Stimulated activated CD4-positive, alpha-beta T cell treated with anti-CD3 and anti-CD28 coated beads, Interleukin-1b, Interleukin-23, amount 100 ng/mL, for 1 hour (primary cell): ENCODE measurements at places on chromosomes 2 and 18.

DNA sequence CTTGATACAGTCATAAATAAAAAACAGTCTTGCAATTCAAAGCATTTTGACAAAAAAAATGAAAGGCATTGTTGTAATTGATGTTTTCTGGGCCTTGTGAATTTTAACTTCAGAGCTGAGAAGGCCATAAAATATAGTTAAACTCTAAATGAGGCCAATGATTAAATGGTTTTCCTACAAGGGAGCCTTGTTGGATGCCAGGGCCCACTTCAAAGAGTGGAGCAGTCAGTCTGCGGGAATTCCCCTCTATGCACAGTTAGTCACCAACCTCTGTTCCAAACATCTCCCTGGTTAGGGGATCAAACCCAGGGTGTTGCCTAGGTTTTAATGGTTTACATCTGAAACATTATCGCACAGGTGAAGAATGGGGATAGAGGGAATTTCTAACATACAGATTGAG is 143.4 kb downstream of the NCKAP5 start:
- DNase-seq: no peak

DNA sequence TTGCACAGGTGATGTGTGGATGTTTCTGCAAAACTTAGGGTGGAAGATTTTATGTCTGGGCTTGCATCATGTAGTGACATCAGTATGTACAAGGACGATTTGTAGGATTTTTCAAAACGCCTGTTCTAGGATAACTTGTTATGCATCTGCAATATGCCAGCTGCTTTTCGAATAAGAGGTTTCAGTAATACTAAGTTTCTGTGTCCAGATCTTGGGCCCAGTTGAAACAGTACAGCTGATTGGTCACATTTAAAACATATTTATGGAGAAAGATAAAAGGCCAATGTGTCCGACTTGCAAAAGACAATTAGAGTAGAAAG is 1.2 kb downstream of the PTPN4 start:
- DNase-seq: no peak

- DNase-seq: peak; percentile 9
These were observed 56.8 kb downstream of the SRD5A2 start for GRCh38 chr2:31523871-31524492.

DNA sequence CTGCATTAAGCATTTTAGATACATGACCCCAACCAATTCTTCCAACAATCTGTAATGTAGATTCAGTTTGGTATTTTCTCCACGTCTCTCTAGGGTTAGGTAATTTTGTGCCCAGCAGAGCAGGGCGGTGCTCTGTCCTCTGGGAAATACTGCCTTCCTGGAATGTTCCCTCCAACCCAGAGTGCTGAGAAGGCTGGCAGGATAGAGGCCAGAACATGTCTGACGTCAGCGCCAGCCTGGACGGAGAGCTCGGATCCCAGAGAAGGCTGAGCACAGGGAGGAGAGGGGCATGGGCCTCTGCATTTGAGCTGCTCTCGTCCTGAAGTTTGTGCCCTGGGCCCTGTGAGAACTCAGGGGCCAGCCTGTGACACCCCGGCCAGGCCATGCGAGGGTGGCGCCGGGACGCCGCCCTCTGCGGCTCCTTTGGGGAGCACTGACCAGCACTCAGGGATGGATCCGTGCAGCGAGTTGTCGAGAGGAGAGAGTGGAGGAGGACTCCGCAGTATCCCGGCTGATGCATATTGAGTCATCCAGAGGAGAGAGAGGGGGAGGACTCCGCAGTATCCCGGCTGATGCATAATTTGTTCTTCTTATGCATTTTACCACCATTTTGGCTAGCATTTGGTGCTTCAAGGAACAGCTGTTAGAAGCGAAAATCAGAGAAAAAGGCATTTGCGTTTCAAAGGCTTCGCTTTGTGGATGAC is 80.0 kb upstream of the PXDN start:
- DNase-seq: no peak

- DNase-seq: no peak
These were observed 61.8 kb upstream of the YWHAQ start for GRCh38 chr2:9692456-9693195.

DNA sequence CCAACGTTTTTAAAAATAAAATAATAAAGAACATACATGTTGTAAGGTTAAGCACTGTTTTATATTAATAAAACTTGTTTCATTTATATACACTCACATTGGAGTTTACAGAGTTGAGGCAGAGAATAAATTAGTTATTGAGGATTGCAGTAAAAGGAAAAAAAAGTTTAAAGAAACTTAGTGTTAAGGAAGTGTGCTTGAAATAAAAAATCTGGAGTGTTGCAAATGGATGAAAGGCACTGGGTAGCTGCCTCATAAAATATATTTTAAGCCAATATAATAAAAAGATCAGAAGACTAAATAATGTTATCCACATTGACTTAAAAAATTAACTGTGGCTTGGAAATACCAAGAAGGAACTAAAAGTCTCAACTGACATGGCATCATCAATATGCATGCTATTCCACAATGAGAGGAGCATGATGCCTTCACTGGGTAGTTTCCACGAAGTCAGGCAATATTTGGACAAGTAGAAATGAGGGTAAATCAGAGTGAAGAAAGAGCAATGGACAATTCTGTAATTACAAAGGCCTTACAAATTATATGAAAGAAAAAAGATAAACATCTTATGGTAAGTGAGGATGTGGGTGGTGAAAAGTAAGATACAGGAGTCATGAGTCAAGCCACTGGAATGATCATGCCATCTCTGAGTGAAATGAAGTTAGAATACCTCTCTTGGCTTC is 2.5 kb downstream of the GALNT3 start:
- DNase-seq: no peak

DNA sequence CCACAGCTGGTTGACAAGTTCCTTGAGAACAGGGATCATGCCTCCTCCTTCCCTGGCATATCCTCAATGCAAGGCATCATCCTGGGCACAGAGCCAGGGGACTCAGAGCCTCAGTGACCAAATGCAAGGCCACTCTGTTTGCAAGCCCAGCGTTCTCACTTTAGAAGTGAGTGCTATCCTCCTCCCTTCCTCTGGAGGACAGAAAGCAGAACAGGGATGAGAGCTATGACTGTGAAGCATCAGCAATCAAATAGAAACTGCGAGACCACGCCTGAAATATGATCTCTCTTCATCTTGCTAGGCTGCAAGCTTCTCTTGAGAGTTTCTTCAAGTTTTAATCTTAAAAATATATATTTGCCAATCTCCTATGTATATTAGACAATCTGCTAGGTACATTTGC is 119.8 kb downstream of the LRATD1 start:
- no peak for DNase-seq

DNA sequence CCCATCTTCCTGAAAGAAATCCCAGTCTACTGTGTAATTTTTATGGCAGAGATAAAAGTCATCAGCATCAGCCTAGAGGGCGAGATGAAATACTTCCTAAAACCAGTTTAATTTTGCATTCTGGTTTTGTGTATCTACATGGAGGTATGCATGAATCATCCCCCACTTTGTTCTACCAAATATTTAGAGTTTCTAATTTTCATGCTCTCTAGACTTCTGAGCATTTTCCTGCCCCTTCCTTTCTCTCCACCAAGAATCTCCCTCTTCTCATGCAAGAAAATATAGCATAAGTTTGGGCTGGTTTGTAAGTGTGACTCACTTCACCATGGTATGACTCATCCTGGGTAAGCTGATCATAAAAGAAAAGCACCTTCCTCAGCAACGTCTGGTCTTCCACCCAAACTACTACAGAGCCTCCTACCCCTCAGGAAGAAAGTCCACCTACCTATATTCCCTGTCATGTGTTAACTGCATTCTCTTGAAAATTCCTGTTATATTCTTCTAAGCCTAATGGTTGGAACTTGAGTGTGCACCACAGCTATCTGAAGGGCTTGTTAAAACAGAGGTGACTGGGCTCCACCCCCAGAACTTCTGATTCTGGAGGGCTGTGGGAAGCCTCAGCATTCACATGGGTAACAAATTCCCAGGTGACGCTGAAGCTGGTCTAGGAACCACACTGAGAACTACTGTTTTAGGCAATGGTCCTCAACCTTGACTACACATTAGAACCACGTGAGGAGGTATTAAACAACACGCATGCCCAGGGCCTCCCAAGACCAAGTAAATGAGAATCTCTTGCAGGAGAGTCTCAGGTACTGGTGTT is 37.4 kb upstream of the RAPGEF4 start:
- no peak for DNase-seq

GRCh38 chr2:215791481-215791937 is 221.8 kb downstream of the MREG start:
- no peak for DNase-seq

DNA sequence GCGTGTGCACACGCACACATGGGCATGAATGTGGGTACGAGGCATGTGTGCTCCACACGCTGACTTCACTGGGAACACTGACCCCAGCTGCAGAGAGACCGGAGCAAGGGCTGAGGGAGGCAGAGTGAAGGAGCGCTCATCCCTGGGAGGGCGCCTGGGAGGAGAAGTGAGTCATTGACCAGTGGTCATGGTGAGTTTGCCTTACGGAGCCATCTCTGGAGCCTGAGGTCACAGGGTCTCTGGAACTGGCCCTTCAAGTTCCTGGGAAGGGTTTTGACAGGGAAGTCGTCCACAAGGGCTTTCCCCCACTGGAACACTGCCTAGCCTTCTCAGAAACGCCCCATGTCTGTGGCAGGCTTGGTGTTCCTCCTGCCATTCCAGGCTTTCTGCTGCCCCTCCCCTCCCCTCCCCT is 14.3 kb upstream of the TMEM185B start:
- no peak for DNase-seq

DNA sequence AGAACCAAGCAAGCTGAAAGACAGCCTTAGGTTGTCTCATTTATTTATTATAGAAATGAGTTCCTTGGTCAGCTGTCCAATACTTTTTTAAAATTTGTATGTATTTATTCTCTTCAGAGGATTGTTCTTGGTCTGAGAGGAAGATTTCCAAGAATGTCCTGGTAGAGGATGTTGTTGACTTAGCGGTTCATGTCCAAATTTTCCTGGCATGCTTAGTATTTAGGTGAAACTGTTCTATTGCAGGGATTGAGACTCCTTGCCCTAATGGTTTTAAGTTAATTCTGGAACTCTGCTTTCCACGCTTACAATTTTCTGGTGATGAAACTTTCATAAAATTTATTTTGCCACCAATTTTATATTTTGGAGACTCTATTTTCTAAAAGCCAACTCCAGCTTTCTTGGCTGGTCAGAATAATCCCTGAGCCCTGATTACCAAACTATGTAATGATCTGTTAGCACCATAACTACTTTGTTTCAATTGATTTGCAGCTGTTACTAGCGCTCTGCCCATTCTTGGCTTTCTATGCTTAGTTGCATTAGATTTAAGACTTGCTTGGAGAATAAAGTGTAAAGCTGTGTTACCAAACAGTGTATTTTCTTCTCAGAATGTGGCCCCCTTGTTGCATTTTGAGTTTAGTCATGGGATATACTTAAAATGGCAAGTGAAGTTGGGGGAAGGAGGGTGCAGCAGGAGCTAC is 1868.8 kb upstream of the CELF4 start:
- DNase-seq: no peak

DNA sequence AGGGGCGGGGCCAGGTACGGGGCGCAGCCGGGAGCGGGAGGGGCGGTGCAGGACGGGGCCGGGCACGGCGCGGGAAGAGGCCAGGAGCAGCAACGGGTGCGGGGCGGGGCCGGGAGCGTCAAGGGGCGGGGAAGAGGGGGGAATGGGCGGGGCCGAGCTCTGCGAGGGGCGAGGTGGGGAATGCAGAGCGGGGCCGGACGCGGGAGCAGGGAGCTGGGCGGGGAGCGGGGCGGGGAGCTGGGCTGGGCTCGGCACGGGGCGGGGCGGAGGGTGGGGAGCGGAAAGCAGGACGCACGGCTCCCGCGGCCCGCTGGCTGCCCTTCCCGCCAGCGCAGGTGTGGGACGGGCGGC is at the start of gene IMPA2:
IMPA2 (plus strand) TSS at position 316 of the 351 bp plus-strand sequence. CDS start 163 bp downstream, outside the sequence.
- DNase-seq: no peak

GRCh38 chr2:205660521-205661124 is 21.7 kb upstream of the NRP2 start:
- no peak for DNase-seq

DNA sequence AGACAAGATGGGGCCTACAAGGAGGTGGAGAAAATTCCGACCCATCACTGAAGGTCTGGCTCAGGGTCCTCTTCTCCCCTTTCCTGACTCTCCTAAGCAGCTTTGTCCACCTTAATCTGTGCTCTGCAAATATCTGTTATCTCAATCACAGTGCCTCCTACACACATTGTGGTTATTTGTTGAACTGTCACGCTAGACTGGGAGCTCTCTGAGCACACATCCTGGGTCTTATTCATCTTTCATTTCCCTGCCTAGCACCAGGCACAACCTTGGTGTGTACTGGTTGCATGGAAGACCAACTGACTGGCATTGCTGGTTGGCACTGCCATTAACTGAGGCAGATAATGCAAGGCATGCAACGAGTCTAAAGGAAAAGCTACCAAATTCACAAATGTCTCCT is 122.9 kb upstream of the ST6GAL2 start:
- DNase-seq: no peak
